ENCODE measurements at places on chromosomes 5 and 9. TPM values are rescaled to one million over a fixed set of nuclear protein-coding genes. Genes with fewer than 3 reads are reported as not detected.

The C9orf50 gene
- not detected for total RNA-seq

The CARD9 gene
- total RNA-seq, result under 0.01 TPM

The SELENOP gene
- 8.1 TPM for total RNA-seq

The BNC2 gene
- total RNA-seq, result under 0.01 TPM

The AJM1 gene
- 1.7 TPM for total RNA-seq

The NR2F1-AS1 gene
- total RNA-seq, result under 0.01 TPM

The DOK3 gene
- 0.85 TPM for total RNA-seq

The SOWAHA gene
- 0.24 TPM for total RNA-seq

The SPATA31A7 gene
- not detected for total RNA-seq

The ABCA1 gene
- total RNA-seq, result 63.1 TPM

The TEX48 gene
- not detected for total RNA-seq

The GHR gene
- total RNA-seq, result 1.4 TPM

The ECPAS gene
- total RNA-seq, result 79.9 TPM

The AGXT2 gene
- not detected for total RNA-seq

The SARDH gene
- 0.96 TPM for total RNA-seq

The PCDHB12 gene
- total RNA-seq, result not detected

The EPB41L4A gene
- 3.6 TPM for total RNA-seq

The PCDHGA11 gene
- total RNA-seq, result 2.2 TPM

The DMRT3 gene
- total RNA-seq, result not detected

The C5orf52 gene
- not detected for total RNA-seq

The MEIKIN gene
- not detected for total RNA-seq

The PHYHD1 gene
- total RNA-seq, result 13.3 TPM

The TAF11L5 gene
- total RNA-seq, result not detected

The GAPT gene
- not detected for total RNA-seq

The NSA2 gene
- 98.0 TPM for total RNA-seq

The CDH9 gene
- not detected for total RNA-seq

The HAVCR1 gene
- total RNA-seq, result not detected

The GARNL3 gene
- total RNA-seq, result 6.5 TPM

The FOXI1 gene
- total RNA-seq, result not detected

The SCGB3A2 gene
- total RNA-seq, result not detected

The SMIM32 gene
- not detected for total RNA-seq

The SLC36A2 gene
- not detected for total RNA-seq

The BDP1 gene
- 20.7 TPM for total RNA-seq

The TLR4 gene
- 0.64 TPM for total RNA-seq

The CD274 gene
- 15.2 TPM for total RNA-seq

The WDR5 gene
- total RNA-seq, result 23.9 TPM

The SH3GL2 gene
- 0.48 TPM for total RNA-seq

The FAM200C gene
- total RNA-seq, result 2.6 TPM

The PRLR gene
- under 0.01 TPM for total RNA-seq

The CHD1 gene
- 47.0 TPM for total RNA-seq

The PCAT7 gene
- total RNA-seq, result under 0.01 TPM

The IZUMO3 gene
- total RNA-seq, result not detected

The CMBL gene
- 11.3 TPM for total RNA-seq

The KIF3A gene
- total RNA-seq, result 6.0 TPM

The IFNA2 gene
- total RNA-seq, result not detected

The GCNT4 gene
- 3.6 TPM for total RNA-seq

The INSL6 gene
- total RNA-seq, result not detected

The CYSRT1 gene
- total RNA-seq, result 6.0 TPM

The PIP5K1B gene
- total RNA-seq, result not detected

The LMNB1 gene
- total RNA-seq, result 4.7 TPM

The AMBP gene
- total RNA-seq, result 0.24 TPM

The SLC6A18 gene
- not detected for total RNA-seq

The ADGRV1 gene
- total RNA-seq, result 0.85 TPM

The DDX31 gene
- total RNA-seq, result 13.7 TPM

The GIN1 gene
- total RNA-seq, result 8.1 TPM

The ZNF608 gene
- 13.3 TPM for total RNA-seq

The HIGD2A gene
- total RNA-seq, result 31.1 TPM

Measured in tracheal epithelial cell (primary cell).